ENCODE measurements at places on chromosomes 7 and 10.

DNA sequence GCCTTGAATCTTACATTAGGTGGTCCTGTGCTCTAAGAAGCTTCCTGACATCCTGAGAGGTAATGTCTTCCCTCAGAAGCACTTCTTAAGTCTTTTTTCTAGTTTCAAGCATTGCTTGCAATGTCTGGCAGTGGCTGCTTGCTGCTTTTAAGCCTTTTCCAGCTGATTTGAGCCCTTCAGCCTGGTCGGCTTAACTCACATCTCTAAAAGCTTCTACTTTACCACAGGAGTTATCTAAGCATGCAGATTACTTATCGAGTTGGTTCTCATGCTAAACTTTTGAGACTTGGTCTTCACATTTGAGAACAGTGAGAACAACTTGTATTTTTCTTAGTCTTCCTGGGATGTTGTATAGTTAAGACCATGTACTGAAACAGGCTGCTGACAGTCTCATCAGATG, 3.9 kb downstream of the LRMDA start:
- no peak for DNase-seq

GRCh38 chr10:88232029-88232895, 350.9 kb downstream of the RNLS start:
- DNase-seq: no peak

DNA sequence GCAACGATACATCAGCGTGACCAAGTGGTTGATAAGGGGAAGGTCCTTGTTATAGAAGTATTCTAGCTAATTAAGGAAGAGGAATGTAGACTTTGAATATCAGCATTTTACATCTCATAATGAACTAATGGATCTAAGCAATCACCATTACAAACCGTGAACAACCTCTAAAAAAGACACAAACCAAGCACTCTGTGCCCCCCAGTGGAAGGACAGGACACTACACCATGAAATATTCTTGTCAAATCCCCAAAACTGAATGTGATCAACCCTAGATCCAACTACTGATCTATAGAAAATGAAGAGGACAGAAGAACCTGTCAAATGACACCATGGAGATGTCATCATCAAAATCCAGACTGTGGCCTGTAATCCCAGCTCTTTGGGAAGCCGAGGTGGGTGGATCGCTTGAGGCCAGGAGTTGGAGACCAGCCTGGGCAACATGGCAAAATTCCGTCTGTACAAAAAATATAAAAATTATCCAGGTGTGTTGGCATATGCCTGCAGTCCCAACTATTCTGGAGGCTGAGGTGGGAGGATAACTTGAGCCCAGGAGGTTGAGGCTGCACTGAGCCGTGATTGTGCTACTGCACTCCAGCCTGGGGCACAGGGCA, 111.3 kb upstream of the CARD11 start:
- DNase-seq: peak; percentile 36

DNA sequence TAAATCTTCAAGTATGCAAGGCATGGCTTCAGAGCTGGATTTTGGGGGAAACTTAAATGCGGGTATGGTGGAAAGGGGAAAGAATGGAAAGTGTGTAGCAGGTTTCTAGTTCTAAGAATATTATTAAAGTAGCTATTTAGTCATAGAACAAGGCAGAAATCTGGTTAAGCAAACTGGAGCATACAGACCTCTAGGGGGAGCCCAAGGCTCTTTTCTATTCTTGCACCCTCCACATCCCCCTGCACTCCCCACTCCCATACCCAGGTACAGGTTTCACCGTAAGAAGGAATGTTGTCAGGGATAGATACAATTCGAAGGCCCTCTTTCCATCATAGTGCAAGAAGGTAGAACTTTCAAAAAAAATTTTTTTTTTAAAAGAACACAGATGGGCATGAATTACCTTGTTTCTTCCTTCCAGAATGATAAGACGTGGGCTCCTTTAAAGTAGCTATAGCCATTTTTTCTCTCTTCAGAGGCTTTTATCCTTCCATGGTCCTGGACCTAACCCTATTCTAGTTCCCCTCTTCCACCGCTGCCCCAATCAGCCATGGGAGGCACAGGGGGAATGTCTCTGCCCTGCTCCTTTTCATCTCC, 41.5 kb upstream of the SMIM30 start:
- DNase-seq: peak; percentile 5

DNA sequence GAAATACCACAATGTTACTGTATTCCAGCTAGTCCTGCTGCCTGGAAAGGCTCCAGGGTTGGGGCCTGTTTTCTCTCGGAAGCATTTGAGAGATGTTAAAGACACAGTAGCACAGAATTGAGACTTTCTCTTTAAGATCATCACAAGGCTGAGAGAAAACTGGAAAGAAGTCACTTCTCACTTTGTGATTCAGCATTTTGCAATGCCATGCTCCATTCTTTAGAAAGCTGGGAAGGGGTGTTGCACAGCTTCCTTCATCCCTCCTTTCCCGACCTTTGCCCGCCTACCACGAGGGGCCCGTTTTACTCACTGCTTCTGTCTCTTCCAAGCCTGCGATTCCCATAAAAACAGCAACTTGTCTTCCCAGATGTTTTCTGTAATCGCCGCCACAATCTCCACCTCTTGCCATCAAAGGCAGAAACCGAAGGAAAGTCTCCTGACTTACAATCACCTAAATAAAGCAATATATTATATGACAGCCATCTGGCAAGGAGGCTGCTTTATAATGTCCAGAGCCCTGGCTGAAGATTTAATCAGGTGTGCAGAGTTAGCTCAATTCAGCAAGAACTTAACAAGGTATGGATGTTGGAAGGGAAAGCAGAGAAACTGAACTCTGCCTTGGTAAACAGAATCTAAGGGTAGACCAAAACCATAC, 18.9 kb downstream of the NOD1 start:
- DNase-seq: no peak

DNA sequence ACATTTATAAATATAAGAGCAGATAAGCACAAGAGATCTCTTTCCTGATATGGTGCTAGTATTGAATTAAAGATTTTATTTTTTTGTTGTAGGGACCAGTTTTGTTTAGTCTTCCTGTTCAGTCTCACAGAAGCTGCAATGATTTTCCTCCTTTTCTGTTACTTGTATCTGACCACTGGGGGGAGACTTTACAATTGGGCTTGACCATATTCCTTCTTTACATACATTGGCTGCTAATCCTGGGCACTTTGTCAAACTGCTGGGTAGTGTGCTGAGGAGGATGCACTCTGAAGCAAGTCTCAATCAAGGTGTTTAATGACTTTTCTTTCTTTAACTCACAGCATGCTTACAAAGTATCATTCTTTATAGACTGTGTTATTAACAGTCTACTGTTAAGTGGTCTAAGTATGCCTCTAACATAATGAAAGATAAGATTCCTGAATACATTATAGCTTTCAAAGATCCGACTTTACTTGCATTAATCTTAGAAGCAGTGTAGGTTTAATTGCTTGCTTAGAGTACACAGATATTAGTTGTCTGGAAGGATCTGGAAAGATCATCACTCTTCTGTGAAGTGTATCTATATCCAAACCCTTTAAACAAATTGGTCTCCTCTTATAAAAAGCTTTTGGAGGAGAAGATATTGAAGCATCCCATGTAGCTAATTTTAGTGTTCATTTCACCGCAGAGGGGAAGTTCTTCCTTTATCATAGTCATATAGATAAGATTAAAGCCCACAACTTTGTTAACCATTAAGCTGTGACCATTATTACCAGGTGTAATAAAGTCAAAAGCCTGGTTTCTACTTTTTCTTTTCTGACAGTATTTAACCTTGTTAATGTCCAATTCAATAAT, 3.1 kb downstream of the PALS2 start:
- DNase-seq: no peak

GRCh38 chr7:47416492-47417480, 165.1 kb downstream of the TNS3 start:
- DNase-seq: no peak

- no peak for DNase-seq
These were observed 21.7 kb upstream of the OR2A5 start for GRCh38 chr7:144027070-144027469.

DNA sequence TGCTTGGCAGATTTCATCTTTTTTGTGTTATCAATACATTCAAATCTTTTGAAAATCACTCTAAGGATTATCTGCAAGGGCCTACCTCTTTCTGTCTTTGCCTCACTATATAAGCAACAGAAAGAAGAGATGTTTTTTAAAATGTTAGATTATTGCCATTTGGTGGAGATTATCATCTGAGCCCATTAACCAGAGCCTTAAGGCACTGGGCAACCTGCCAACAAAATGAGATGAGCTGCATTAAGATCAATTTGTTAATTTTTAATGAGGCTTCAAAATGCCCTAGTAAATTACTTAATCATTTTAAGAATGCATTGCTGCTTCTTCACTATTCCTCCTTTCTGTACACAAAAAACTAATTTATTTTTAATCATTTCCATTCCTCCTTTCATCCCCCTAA, 314.1 kb downstream of the SNX13 start:
- no peak for DNase-seq

GRCh38 chr10:26455567-26456315, 17.6 kb downstream of the APBB1IP start:
- no peak for DNase-seq

DNA sequence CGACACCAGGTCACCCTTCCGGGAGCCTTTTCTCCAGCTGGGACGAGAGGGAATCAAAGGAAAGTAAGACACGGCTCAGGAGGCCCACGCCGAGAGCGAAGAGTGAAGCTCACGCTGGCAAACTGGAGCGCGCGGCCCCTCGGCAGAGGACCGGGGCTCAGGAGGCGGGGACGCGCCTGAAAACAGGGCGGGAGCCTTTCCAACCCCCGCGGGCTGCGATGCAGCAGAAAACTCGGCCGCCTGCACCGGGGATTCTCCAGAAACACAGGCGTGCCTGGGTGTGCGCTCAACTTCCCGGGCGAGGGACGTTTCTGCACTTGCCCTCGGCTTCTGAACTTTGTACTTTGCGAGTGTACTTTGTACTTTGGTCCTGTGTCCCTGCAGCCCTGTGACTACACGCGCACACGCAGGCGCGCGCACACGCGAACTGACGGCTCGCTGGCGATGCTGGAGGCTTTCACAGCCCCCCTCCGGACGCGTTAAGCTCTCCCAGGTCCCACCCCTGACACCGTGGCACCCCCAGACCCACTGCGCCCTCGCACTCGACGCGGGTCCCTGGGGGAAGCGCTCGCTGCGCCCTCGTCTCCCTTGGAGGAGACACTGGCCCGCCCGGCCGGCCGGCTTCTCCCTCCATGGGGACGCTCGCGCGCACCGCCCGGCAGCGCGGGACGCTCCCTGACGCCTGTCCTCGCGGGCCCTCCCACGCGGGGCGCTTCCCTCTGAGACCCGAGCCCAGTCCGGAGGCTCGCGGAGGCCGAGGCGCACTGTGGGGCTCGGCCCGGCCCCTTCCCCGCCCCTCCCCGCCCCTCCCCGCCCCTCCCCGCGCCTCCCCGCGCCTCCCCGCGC, 588 bp upstream of the PAOX start:
- DNase-seq: peak; percentile 64

- no peak for DNase-seq
These were observed 11.5 kb downstream of the RGS10 start for GRCh38 chr10:119531067-119531466.

DNA sequence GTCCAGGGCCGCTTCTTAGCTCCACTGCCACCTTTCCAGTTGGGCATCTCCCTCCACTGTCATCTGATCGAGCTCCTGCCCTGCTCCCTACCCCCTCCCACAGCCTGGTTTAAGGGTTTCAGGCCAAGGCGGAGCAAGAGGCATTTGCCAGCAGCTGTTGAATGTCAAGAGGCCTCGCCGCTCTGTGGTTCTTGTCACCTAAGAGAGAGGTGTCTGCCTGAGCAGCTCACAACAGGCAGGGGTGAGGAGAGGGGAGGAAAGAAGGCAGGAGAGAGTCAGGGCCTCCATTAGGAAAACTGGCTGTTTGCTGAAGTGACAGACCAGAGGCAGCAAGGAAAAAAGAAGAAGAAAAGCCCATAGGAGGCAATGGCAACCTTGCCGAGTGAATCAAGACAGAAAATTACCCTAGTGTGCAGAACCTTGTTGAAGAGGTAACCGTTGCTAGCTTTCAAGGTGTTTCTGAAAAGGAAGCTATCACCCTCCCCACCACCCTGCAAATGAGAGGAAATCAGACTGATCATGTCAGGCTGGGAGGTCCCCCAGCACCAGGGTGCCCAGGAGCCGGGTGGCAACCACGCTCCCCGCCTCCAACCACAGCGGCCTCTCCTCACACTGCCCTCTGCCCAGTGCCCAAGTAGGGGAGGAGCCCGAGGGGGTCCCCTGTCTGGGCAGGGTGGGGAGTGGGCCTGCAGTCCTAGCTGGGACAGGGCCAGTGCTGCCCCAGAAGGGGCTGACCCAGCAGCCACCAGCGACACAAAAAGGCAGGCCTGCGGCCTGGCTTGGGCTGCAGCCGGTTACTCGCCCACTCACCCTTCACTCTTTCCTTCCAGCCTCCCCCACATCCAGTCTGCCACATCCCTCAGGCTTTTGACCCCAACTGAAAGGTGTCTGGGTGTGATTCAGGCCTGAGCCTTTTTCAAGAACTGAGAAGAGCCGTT, 7.1 kb downstream of the GATA3 start:
- no peak for DNase-seq

DNA sequence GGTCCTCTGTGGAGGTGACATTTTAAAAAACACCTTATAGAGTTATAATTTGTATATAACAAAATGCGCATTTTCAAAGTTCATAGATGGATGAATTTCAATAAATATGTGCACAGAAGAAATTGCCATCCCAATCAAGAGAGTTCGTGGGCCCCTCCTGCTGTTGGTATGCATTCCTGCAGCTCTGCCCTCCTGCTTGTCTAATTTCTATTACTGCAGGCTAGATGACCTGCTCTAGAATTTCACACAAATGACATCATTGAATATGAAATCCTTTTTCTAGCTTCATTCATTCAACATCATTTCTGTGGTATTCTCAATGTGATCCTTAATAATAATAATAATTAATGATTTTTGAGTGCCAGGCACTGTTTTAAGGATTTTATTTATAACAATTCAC, 348.2 kb downstream of the SDK1 start:
- DNase-seq: no peak

DNA sequence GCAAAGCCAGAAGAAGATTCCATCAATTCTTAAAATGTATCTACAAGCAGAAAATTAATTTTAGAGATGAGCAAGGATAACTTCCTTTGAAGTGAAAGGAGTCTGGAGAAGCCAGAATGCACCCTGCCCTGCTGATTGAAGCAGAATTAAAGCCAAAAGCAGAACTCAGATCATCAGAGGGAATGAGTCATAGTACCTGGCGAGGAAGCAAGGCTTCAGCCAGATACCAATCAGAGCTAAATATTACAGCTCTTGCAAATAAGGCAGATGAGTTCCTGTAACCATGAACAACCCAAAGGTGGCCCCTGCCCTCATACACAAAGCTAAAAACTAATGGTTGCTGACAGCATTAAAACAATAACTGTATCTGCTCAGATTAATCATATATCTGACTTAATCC, 10.4 kb downstream of the HTR7 start:
- DNase-seq: no peak

DNA sequence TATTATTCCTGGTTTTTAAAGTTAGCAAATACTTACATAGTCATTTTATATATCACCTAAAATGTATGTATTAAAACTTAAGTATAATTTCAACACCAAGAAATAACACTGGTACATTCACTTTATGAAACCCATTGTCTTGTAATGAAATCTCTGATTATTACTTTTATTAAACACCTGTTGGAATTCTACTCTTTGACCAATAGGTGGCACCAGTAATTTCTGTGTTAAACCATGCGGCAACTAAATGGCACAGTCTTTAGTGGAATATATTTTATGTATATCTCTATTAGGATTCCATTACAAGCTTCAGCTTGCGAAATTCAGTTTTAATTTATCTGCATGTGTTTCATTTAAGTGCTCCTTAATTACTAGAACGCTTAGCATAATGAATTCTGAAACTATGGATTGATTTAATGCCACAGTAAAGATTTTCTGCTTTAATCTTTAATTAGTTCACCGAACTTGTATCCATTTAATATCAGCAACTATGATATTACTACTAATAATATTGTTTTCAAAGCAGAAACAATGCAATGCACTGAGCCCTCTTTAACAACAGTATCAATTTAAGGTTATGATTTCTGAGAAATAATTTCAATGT, 181.3 kb downstream of the MAGI2 start:
- peak; percentile 1 for DNase-seq
